ENCODE measurements at places on chromosomes 11 and 22.

- DNase-seq = no peak
Measured at GRCh38 chr11:12218909-12219308, 108.5 kb downstream of the MICAL2 start.

DNA sequence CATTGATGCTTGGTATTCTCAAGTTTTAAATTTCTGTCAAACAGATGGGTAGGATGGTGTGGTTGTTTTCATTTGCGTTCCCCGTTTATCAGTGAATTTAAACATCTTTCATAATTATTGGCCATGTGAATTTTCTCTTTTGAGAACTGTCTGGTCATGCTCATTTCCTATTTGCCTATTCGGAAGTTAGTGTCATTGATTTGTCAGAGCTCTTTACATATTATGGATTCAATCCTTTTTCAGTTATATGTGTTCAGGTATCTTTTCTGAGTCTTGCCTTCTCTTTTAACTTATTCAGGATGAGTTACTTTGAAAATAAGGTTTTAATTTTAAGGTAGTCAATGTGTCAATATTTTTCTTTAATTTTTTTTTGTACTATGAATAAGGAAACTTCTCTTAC, 315.7 kb downstream of the MN1 start:
- no peak for DNase-seq

DNA sequence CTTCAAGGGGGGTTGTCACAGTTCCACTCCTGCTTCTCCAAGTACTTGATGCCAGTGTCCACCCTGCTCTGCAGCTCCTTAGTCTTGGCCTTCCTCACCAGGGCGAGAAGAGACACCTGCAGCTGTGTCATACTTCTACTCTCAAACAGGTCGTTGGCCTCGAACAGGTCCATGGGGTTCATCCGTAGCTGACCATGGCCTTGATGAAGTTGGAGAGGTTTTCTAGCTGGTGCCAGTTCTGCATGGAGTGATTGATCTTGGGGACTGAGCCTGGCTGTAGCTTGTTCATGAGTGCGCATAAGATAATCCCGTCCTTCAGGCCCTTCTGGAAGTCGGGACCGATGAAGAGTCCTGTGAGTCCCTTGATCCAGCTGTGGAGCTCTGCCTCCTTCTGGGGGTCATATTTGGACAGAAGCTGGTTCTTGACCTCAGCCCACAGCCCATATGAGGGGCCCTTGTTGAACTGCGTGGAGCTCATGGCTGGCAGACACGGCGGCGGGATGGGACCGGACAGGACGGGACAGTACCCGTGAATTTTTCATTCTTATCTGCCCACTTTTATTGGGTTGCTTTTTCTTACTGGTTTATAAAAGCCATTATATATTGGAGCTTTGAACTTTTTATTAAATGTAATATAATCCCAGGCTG, 33.4 kb upstream of the HORMAD2 start:
- DNase-seq = no peak

DNA sequence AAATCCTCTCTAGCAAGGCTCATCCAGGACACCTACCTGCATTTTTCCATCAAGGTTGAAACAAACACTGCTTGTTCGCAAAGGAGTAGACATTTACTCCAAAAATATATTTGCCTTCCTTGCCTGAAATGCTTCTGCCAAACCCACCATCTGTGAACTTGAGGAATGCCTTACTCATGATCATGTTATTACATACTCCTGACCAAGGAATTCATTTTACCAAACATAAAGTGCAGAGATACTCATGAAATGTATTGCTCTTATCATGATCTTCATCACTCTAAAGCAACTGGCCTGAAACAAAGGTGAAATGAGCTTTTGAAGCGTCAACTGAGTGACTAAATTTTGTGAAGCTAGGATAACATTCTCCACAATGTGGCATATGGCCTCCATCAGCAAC, 243.1 kb upstream of the CCDC179 start:
- DNase-seq = no peak

DNA sequence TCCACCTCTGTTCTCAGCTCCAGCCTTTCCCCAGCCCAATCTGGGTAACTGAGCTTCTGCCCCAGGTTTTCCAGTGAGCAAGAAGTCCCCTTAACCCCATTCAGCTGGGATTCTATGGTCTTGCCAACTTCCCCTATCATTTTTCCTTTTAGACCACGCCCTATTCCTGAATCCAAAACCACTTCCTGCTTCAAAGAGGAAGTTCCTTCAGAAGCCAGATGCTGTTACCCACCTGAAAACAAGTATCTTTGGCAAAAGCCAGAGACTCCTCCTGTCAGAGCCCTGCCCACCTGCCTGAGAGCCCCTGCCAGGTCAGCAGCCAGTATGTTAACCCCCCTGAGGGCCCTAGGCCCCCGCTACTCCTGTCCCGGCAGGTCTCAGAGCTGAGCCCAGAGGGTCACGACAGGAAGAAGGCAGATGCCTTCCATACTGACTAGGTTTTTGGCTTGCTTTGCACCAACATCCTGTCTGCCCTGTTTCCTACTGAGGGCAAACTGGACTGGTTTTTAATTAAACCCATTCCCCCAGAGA, 20.3 kb upstream of the MICAL2 start:
- DNase-seq = no peak

- DNase-seq = no peak
Measured at GRCh38 chr22:27591060-27591459, 210.5 kb downstream of the MN1 start.

GRCh38 chr22:22079404-22080148, 97.0 kb upstream of the TOP3B start:
- no peak for DNase-seq

DNA sequence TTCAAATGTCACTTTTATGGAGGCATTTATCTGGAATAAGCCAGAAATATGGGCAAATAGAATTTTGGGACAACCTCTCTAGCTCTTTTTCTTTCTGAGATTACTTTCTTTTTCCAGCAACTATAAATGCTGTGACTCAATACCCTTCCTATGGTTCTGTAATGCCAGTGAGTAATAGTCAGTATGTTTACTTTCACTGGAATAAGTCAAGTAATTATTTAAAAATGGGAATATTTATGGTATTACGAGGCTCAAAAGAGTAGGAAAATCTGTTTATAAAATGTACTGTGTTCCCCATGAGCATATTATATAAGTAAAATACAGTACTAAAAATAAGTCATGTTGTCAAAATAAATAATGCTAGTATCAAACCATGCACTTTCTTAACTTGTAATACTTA, 750.5 kb downstream of the LUZP2 start:
- DNase-seq = no peak

DNA sequence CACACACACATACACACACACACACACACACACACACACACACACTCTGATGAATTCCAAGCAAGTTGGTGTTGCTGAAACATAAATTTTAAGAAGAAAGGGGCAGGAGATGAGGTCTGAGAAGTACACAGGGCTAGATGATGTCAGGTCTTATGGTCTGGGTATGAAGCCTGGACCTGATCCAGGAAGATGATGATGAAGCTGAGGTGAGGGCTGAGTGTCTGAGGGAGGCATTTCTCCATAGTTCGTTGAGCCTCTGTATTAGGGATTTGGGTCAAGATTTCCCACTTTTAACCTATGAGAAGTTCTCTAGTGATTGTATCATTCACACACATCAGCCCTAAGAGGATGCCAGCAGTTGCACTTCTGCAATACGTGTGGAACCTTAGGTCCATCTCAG, 32.6 kb downstream of the KREMEN1 start:
- DNase-seq = no peak

- DNase-seq = no peak
Measured at GRCh38 chr11:33770236-33770635, 4.1 kb downstream of the FBXO3 start.

GRCh38 chr11:35372565-35373283, 46.6 kb downstream of the SLC1A2 start:
- no peak for DNase-seq

- no peak for DNase-seq
Measured at GRCh38 chr11:1481483-1481825, 5.1 kb downstream of the MOB2 start.

DNA sequence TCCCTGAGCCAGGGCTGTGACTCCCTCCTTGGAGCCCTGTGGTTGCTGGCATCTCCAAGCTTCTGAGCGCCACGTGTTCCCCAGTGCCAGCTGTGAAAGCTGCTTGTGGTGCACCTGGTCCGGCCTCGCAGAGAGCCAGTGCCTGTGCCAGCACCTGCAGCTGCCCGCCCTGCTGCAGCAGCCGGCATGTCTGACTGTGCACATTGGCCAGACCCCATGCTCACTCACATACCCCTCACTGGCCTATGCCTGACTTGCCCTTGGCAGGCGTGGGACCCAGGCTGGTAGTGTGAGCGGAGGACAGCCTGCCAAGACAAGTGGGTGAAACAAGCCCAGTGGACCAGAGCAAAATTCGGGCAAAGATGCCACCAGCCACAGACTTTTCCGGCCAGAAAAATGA, 9.8 kb downstream of the MRPL48 start:
- no peak for DNase-seq

DNA sequence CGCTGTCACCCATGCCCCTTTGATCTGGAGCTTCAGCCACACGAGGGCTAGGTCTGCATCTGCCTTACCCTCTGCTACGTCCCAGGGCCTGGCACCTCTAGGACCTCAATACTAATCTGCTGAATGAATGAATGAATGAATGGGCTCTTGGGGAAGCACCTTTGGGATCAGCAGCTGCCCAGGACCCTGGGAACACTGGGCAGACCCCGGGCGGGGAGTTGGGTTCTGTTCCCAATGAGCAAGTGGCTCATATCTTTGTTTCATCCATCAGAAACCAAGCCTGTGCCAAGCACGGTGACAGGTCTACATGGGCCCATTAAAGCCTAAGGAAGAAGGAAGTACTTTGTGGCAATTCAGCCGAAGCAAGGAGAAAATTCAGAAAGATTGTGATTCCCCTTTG, 41.5 kb upstream of the SHISAL1 start:
- no peak for DNase-seq

DNA sequence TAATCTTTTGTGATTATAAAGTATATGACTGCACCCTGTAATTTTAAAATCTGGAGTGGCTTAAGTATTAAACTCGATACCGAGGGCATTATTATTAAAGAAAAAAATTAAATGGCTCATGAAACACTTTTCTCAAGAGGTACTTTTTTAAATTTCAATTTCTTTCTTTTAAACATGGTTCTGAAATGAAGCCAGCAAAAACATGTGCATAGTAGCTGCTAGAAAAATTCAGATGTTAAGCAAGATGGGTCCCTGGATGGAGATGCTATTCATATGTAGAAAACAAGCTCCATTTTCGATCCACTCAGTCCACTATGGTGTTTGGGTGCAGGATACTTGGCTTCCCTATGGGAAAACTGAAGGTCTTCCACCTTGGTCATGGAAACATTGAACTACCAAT, 189.5 kb downstream of the PGR start:
- no peak for DNase-seq
